ENCODE measurements at places on chromosomes 16 and 17.

DNA sequence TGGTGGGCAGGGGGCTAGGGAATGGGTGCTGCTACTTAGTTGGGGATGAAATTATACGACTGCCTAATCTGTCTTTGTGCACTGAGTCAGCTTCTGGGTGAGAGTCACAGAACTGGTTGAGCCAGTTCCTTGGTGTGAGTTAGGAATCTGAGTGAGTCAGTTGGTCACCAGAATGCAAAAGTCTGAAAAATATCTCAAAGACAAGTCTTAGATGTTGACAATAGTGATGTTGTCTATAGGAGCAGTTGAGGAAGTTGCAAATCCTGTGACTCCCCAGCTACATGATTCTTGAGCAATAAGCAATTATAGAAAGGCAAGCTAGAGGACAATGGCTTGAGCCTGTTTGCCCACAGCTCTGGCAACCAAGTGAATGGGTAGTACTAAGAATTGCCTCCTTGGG is 399.2 kb downstream of the CNTNAP4 start:
- no peak for DNase-seq

- DNase-seq: no peak
Observed at GRCh38 chr16:4351880-4352279, 759 bp upstream of the PAM16 start.

- DNase-seq: no peak
Observed at GRCh38 chr16:35733278-35733965, 2274.0 kb downstream of the TP53TG3F start.

DNA sequence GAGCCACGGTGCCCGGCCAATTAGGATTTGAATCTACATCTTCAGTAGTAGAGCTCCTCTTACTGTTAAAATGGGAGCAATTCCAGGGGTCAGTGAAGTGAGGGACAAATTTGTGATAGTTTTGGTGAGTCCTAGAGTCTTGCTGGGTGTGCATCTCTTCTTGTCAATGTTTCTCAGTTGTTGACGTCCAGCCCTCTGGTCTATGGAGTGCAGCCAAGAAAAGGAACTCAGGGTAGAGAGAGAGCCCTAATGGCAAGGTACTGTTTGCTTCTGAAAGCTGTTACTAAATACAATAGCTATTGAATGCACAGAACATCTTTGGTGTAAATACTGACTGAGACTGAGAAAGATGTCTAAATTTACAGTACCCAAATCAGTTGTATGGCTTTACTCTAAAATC is 282.5 kb upstream of the SALL1 start:
- DNase-seq: no peak

GRCh38 chr17:9443811-9444210 is 131.8 kb downstream of the STX8 start:
- DNase-seq: no peak
